ENCODE measurements at places on chromosomes 12 and 14.

- no peak for DNase-seq
These were observed 1.2 kb downstream of the GSC start for GRCh38 chr14:94768521-94769390.

DNA sequence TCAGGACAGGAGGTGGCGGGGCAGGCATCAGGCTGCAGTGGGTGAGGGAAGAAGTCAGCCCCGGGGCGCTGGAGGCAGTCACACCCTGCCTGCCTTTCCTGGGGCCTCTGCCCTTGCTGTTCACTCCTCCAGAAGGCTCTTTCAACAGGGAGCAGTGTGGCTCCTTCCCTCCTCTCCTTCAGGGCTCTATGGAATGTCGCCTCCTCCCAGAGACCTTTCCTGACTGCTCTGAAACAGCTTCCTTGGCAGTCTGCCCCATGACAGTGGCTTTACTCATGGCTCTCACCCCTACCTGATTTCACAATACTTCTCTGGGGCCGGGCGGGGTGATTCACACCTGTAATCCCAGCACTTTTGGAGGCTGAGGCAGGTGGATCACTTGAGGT lies 7.1 kb downstream of the RHOF start:
- peak; percentile 42 for DNase-seq

DNA sequence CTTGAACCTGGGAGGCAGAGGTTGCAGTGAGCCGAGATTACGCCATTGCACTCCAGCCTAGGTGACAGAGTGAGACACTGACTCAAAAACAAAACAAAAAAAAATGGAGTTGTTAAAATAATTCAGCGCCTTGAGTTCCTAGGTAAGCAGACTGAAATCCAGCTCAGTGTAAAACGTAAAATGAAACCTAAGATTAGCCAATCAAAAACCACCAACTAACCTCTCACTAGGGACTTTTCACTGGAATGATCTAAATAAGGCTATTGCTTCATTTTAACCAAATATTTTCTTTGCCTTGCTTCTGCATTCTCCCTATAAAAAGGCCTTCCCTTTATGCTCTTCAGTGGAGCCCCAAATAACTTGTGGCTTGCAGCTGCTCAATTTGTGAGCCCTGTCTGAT lies 91.6 kb upstream of the HIF1A start:
- no peak for DNase-seq

DNA sequence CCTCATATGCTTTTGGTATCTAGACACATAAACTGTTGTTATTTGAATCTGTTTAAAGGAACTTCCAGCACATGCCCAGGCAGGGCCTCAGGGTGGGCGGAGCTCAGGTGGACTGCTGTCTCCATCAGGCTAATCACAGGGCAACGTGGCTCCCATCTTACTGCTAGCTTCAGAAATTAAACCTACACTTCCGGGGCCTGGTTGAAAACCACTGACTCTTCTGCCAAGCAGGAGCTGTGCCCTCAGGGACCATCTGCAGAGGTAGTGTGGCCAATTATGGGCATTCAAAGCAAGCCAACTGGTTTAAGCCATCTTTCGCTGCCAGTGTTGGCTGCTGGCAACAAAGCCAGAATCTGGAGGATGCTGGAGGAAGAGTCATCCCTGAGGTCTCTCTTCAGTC lies 97.5 kb downstream of the TMX1 start:
- no peak for DNase-seq

DNA sequence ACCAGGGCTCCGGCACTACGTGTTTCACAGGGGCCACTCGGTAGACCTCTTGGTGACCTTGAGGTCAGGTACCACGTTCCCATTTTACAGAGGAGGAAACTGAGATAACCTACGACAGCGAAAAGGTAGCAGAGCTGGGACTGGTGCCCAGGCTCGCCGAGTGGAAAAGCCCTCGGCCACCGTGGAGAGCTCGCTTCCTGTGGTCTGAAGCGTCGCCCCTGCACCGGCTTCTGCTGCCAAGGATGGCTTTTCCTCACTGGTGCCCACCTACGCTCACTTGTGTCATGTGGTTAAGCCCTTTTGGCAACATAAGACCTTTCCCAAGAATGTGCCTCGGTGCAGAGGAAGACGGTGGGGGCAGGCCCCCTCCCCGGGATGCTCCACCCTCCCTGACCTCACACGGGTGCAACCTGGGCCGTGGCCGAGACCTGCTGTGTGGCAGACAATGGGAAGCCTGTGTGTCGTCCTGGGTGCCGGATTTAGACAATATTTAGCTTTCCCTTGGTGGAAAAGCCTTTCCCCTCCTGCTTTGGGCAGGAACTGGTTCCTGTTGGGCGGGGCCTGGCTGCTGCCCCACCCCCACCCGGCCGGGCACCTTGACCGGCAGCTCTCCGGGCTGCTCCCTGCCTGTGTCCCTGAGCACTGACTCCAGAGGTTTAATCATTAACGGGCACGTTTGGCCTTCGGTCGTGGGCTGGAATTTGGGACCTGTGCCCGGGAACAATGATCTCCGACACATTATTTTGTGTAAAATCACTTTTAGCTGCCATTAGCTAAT lies 32.4 kb upstream of the PPP1R13B start:
- DNase-seq: no peak

DNA sequence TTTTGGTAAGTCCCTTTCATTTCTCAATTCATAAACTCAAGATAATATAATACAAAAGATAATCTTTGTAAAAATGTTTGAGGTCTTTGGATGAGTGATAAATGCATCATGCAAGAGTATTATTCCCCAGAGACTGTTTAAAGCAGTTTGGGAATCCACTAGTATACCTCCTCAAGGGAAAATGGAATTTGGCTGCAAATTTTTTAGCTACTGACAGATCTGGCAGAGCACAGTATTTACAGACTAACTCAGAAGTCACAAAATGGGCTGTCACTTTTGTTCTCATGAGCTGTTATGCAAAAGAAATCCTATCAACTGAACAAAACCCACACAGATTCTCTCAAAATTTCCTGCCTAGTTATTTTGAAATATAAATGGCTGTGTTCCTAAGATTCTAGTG lies 9.9 kb downstream of the SPIC start:
- DNase-seq: no peak

DNA sequence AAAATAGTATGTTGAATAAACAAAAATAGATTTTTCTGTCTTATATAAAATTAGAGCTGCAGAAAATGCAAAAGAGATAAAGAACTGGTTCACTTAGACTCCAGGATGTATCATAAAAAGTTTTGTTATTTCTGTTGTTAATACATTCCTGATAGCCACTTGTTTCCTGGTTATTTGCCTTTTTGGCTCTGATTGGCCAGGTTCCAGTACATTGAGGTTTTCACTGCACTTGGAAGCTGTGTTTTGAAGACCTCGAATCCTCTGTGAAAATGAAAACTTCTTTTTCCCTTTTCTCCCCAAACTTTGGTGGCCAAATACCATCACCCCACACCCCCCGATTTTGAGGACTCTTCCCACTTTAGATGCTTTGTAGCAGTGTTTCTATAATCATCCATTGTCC lies 525.3 kb downstream of the MED13L start:
- no peak for DNase-seq

DNA sequence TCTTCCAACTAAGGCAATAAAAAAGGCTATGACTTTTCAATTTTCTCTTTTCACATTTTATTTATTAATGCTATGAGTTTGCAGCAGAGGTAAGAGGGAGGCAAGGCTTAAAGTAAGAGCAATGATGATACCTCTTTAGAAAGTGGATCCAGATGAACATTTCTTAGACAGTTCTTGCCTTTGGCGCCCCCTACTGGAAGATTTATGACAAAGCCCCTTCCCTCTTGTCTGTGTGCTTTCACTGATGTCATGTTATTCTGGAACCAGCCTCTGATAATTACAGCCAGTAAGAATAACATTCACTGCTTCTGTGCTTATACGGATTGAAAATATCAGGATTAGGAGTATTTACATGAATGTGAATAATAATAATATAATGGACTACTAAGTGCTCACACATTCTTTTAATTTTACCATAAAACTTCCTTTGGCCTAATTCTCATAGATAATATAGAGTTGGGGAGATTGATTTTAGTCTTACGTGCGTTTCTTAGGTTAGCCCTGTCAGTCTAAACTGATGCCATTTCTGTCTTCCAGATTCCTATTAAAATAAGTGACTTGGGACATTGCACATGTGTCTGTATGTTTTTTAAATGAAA lies 1929.9 kb upstream of the SEL1L start:
- DNase-seq: peak; percentile 46

- peak; percentile 69 for DNase-seq
These were observed 66.3 kb downstream of the CLIP1 start for GRCh38 chr12:122356192-122356635.

- no peak for DNase-seq
These were observed 216.6 kb downstream of the GLT1D1 start for GRCh38 chr12:129069886-129070285.

DNA sequence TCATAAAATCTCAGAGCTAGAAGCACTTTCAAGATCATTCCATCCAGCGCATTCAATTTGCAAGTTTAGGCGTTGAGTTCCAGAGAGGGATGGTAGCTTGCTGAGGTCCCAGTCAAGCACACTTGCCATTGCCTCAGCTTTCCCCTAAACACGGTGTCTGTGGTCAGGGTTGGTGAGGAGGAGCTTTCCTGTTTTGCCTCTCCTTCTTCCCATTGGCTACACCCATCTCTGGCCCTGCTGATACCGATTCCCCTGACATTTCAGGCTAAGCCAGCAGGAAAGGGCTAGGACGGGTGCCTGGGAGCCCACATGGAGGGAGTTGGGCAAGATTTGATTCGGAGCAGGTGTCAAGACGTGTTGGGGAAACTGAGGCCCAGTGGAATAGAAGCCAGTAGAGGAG lies 9.1 kb downstream of the NFATC4 start:
- DNase-seq: no peak

DNA sequence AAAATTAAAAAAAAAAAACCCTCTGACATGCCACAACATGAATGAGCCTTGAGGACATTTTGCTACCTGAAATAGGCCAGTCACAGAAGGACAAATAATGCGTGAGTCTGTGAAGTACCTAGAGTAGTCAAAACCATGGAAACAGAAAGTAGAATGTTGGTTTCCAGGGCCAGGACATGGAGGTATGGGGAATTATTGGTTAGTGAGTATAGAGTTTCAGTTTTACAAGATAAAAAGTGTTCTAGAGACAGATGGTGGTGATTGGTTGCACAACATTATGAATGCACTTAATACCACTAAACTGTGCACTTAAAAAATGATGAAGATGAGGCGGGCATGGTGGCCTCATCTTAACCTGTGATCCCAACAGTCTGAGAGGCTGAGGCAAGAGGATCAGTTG lies 47.6 kb upstream of the ZFP36L1 start:
- DNase-seq: no peak

- DNase-seq: peak; percentile 82
These were observed 39.3 kb downstream of the BBS10 start for GRCh38 chr12:76308866-76309265.

- DNase-seq: peak; percentile 16
These were observed 17.1 kb downstream of the SMCO2 start for GRCh38 chr12:27463511-27464219.

Measured in endothelial cell of umbilical vein (primary cell).